WERI-Rb-1 (cell line): ENCODE measurements at places on chromosomes 13 and 19.

GRCh38 chr19:8700956-8701355 lies 2.4 kb upstream of the ACTL9 start:
- DNase-seq = no peak

DNA sequence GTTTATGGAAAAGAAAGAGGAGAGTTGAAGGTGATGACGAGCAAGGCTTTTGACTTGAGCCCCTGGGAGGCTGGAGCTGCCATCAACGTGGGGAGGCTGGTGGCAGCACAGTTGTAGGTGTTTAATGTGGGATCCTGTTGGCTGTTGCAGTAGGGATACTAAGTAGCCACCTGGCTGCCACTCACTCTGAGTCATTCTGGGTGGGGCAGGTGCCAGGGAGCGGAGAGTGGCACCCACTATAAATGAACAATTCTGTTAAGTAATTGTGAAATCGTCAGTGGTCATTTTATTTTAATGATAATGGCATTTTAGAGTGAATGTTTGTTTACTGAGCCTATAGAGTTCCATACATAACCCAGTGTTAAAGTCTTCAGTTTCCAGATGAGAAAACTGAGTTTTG lies 9.8 kb downstream of the ZNF317 start:
- DNase-seq = no peak

DNA sequence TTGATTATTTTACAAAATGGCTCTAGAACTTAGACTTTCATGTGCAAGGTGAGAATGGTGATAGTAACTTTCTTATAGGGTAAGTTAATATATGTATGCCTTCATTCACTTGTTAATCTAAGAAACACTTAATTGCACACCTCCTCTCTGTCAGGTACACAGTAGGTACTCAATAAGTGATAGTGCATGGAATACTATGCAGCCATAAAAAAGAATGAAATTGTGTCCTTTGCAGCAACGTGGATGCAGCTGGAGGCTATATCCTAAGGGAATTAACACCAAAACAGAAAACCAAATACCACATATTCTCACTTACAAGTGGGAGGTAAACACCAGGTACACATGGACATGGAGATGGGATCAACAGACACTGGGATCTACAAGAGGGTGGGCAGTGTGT lies 17.6 kb upstream of the VSTM2B start:
- no peak for DNase-seq

DNA sequence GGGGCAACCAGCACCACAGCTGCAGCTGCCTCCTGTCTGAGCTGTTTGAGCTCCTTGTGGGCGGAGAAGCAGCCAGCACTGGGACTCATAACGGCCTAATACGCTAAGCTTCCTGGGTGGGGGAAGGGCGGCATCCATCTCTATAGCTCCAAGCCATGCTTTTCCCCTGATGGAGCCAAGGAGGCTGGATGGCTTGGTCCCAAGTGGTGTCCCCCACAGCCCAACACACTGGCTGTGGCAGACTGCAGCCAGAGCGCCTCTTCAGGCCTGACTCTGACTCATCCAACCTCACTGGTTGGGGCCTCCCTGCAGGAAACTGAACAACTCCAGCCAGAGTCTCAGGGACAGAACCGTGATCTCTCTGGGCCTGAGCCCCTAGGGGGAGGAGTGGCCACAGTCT lies 537.3 kb downstream of the SUCLA2 start:
- peak; percentile 60 for DNase-seq

GRCh38 chr19:46631481-46631880 lies 4.5 kb downstream of the GNG8 start:
- DNase-seq = peak; percentile 58

GRCh38 chr13:31441800-31442510 lies 242.2 kb downstream of the B3GLCT start:
- no peak for DNase-seq

- DNase-seq = no peak
These were observed 1342.4 kb downstream of the EFNB2 start for GRCh38 chr13:105193026-105193425.

DNA sequence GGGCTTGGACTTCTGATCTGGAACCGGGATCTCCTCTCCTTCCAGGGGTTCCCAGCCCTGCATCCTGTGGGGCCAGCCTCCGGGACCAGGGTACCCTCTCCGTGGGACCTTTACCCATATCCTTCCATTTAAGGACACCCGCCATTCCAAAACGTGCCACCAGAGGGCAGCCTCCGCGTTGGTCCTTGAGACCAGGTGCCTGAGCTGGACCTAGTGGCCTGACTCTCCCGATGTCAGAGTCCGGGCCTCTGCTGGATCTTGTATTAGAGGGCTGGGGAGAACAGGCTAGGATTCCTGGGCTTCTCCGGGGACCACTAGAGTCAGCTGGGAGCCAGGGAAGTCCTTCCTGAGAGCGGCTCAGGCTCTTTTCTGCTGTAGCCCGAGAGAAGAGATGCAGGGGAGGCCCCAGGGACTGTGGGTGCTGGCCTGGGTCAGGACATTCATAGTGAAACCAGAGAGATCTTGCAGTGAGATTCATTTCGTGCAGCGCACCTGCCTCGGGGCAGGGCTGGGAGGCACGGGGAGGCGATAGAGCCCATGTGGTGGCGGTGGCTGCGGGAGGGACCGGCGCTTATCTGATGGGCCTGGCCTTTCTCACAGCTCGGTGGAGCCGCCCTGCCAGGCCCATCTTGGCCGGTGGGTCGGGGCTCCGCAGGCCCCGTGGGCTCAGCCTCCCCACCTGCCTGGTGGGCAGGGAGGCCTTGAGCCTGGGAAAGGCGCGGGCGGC lies 9.8 kb upstream of the SLC7A10 start:
- DNase-seq = peak; percentile 87

GRCh38 chr19:19966862-19967261 lies 66.1 kb downstream of the ZNF93 start:
- DNase-seq = no peak

- peak; percentile 96 for DNase-seq
These were observed 33.6 kb downstream of the ZNF383 start for GRCh38 chr19:37251308-37252229.

DNA sequence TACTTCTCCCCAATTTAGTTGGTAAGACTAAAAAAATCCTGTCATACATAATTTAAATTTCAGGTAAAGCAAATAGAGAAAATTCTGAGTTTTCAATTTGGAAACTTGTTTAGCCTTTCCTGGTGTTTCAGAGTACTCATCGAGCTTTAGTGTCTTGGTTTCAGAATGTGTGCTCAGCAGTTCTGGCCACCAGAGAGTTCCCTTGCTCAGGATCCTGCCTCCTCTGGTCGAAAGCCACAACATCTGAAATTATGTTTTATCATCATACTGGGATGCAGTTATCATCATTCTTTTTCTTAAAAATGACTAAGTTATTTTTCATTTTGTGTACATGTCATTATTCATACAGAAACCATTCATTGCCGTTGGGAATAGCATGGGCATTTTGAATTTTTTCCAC lies 263.2 kb upstream of the SPRY2 start:
- DNase-seq = no peak

GRCh38 chr19:36652958-36653357 lies 13.7 kb downstream of the ZNF461 start:
- DNase-seq = no peak

DNA sequence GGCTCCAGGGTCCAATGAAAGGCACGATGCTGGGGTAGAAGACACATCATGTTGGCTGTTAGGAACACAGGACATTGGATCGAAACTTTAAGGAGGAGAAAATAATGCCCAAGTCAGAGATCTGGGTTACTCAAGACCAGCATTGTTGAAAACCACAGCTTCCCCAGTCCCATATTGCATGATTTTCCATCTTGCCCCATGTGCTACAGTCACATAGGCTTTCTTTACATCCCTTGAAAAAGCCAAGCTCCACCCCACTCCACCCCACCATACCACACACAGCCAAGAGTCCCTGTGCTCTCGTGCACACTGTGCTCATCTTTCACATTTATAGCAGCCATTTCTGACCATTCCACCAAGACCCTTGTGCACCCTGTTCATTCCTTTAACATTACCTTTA lies 636.2 kb downstream of the DIAPH3 start:
- DNase-seq = no peak
